ENCODE measurements at places on chromosomes 6 and 20.
A peak's percentile ranks its signal among the peaks of the same experiment; 100 is the strongest.

DNA sequence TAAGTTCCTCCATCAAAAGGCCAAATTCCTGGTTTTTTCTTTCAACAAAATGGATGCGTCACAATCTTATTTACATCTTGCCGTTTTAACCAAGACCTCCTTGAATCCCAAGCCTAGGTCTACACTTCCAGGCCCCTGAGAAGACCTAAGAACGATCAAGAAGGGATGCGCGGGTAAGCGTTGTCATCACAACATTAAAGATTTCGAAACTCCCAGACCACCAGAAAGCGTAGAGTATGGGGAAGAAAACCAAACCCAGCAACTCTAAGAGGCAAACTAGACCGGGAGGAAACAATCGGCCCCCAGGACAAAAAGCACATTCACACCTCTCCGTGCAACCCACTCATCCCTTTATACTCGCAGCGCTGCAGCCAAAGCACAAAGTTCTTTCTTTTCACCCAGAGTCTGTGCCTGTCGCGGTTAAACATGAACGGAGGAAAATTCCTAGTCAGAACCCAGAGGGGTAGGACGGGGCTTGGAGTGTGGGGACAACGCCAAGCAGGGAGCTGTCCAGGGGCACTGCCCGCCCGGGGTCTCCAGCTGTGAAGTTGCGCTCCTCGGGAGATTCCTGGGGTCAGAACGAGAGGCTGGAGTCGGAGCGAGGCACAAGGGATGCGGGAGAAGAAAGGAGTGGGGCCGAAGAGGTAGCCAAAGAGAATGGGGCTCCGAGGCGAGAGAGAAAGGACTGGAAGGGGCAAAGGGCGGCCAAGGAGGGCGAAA, 725 bp downstream of the OSER1 start:
- peak; percentile 1 for DNase-seq

DNA sequence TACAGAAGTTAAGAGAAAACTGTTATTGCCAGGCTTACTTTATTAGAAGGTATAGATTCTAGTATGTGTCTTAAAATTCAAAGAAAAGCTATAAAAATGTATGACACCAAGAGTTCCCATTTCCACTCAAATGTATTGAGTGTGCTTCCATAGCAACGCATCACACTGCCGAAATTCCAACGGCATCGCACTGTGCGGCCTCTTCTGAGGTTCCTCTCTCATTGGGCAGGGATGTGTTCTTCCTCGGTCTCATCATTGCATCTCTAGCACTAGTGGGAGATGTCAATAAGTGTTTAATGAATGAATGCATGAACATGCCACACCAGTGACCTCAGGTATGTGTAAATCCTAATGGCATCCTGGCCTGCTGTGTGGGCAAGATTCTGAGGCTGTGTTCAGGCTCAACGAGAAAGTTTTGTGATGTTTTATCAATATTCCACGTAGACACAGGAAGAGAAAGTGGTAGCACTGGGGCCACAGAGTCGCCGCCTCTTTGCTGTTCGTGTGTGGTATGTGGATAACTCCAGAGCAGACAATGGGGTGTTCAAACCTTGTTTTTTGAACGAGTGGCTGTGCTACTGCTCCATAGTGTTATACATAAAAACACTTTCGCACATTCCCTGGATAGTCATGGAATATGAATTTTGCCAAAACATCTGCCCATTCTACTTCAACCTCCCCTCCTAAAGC, 171.6 kb downstream of the ADGB start:
- DNase-seq, result peak; percentile 42

DNA sequence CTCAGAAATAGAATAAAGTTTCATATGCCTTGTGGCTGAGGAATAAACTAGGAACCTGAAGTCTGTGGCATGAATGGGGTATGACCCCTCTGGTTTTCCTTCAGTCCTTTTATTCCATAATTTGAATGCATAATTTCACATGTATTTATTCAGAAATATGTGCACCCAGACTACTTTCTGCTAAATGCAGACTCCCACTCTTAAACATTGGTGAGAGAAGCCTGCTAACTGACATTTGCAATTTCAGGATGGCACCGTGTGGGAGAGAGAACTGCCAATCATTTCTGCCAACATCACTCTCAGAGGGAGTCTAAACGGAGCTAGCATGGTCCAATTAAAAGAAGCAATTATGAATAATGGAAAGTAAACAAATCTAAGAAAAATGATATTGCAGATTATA, 141.3 kb downstream of the ADGRB3 start:
- no peak for DNase-seq

GRCh38 chr6:67433124-67433523, 1202.0 kb upstream of the ADGRB3 start:
- DNase-seq, result no peak

- DNase-seq, result no peak
Observed at GRCh38 chr6:52534966-52535390, 41.9 kb downstream of the TRAM2 start.

- no peak for DNase-seq
Observed at GRCh38 chr6:111743862-111744692, 129.2 kb downstream of the FYN start.

DNA sequence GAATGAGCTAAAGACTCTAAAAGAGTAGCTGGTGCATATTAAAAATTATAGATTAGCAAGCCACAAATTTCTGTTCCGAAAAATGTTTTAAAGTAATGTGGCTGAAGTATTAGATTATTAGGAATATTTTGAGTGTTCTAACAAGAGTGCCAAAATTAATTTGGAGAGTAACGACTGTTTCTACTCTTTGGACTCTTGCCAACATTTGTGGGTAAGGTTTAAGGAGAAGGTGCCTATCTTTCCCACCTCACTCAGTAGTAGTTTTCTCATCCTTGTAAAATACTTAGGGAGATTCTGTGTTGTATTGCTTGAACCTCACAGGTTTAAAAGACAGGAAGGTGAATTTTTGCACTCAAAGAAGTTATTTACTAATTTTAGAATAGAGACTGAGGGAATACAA, 5.0 kb downstream of the HSF2 start:
- no peak for DNase-seq

DNA sequence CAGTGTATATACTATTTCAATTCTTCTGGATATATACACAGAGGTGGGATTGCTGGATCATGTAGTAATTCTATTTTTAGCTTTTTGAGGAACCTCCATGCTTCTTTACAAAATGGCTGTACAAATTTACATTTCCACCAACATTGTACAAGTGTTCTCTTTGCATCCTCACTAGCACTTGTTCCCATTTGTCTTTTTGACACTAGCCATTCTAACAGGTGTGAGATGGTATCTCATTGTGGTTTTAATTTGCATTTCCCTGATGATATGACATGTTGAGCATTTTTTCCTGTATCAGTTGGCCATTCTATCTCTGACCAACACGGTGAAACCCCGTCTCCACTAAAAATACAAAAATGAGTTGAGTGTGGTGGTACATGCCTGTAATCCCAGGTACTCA, 68.1 kb upstream of the PMEPA1 start:
- no peak for DNase-seq

- DNase-seq, result no peak
Observed at GRCh38 chr20:15071085-15071808, 733.8 kb upstream of the FLRT3 start.

GRCh38 chr6:80792151-80792550, 685.7 kb downstream of the BCKDHB start:
- DNase-seq, result no peak

DNA sequence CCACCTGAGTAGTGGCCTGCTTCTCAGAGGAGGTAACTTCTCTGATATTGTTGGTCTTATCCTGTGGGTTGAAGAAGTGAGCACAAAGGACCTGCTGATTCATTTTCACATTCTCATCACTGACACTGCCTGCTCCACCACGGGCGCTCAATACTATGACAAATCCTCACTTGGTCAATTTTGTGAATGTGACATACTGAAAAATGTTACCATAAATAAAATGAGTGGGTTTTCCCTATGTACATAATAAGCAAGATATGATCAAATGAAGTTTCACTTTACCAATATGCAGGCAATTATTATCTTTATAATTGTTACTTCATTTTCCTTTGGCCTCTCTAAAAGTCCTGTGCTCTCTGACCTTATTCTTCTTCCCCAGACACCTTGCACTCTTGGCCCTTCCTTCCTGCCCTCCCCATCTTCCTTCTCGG, 71.5 kb upstream of the RIPOR2 start:
- DNase-seq, result peak; percentile 32

DNA sequence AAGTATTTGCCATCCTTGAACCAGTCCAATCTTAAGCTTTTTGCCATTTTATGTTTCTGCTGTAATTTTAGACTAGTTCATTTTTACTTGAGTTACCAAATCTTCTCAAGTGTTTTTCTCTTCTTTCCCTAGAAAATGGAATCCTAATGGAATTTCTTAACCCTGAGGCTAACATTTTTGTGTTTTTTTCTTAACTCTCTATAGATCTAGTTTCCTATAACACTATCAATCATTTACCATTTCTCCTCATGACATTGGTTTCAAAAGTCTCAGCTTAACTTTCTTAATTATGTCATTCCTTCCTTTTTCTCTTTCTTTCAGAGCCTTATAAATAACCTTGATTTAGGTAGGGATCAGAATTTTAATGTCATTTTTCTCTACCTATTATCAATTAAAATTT, 54.8 kb downstream of the SENP6 start:
- no peak for DNase-seq

GRCh38 chr20:53142225-53143127, 170.3 kb downstream of the TSHZ2 start:
- no peak for DNase-seq

GRCh38 chr6:1952740-1953360, 292.6 kb downstream of the GMDS start:
- DNase-seq, result no peak

DNA sequence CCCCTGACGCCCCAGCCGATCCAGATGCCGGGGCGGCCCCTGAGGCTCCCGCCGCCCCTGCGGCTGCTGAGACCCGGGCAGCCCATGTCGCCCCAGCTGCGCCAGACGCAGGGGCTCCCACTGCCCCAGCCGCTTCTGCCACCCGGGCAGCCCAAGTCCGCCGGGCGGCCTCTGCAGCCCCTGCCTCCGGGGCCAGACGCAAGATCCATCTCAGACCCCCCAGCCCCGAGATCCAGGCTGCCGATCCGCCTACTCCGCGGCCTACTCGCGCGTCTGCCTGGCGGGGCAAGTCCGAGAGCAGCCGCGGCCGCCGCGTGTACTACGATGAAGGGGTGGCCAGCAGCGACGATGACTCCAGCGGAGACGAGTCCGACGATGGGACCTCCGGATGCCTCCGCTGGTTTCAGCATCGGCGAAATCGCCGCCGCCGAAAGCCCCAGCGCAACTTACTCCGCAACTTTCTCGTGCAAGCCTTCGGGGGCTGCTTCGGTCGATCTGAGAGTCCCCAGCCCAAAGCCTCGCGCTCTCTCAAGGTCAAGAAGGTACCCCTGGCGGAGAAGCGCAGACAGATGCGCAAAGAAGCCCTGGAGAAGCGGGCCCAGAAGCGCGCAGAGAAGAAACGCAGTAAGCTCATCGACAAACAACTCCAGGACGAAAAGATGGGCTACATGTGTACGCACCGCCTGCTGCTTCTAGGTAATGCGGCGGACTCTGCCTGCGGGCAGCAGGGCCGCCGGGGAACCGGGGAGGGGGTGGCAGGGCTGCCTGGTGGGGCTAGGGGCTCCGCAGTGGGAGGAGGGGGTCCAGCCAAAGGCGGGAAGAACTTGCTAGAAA, 2.3 kb downstream of the GNAS start:
- DNase-seq, result no peak

- DNase-seq, result no peak
Observed at GRCh38 chr20:41011551-41012067, 17.0 kb upstream of the TOP1 start.

DNA sequence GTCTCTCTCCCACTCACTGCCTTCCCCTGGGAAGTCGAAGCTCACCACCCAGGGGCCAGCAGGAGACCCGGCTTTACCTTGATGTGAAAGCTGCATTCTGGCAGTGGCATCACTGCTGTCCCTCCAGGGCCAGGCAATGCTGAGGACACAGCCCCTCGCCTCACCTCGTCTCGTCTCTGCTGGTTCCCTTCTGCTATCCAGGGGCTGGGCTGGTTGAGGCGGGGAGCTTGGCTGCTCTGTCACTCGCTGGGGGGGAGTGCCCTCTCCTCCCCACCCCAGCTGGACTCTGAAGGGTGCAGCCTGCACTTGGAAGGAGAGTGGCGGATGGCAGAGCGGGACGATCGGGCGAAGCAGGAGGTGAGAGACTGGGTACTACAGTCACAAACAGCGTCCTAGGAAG, 12.7 kb upstream of the DSN1 start:
- DNase-seq, result no peak

- DNase-seq, result no peak
Observed at GRCh38 chr20:10402938-10403608, 30.9 kb downstream of the MKKS start.

GRCh38 chr6:36297511-36297910, 27.7 kb downstream of the PNPLA1 start:
- no peak for DNase-seq

DNA sequence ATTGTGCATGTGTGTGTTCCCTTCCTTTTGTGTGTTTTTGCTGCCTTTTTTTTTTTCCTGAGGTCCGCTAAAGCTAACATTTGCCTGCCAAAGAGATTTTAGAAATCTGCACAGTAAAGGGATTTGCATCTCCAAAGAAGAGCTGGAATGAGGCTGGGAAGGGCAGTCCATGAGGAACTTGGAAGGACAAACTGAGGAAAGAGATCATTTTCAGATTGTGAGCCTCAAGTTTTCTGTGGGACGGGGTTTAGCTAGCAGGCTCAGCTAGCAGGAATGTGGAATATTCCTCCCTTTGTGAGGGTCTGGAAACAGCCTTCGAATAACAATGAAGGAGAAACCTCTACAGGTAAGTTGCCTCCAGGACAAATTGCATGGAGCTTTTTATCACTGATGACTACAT, 3.8 kb downstream of the INSM1 start:
- no peak for DNase-seq

- peak; percentile 26 for DNase-seq
Observed at GRCh38 chr6:44304282-44305199, 8.6 kb downstream of the AARS2 start.

- no peak for DNase-seq
Observed at GRCh38 chr6:14824484-14825275, 421.2 kb upstream of the JARID2 start.

- DNase-seq, result peak; percentile 81
Observed at GRCh38 chr6:144482142-144482541, 197.0 kb downstream of the UTRN start.

DNA sequence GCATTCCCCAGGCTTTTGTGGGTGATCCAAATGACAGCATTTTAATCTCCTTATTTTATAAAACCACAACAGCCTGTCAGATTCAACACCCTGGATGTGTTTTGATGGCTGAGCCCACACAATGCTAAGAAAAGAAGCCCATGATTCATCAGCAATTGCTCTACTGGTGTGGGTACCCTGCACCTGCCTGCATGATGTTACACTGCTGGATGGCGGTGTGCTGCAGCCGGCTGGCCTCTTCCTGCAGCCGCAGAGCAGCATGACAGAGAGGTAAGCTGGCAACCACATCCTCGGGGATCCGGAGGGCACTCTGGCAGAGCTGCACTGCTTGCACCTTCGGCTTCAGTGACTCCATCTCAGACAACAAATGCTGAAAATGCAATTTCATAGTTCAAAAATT, 327.5 kb downstream of the SYNE1 start:
- DNase-seq, result no peak
